ENCODE measurements at places on chromosomes 5 and 9.

DNA sequence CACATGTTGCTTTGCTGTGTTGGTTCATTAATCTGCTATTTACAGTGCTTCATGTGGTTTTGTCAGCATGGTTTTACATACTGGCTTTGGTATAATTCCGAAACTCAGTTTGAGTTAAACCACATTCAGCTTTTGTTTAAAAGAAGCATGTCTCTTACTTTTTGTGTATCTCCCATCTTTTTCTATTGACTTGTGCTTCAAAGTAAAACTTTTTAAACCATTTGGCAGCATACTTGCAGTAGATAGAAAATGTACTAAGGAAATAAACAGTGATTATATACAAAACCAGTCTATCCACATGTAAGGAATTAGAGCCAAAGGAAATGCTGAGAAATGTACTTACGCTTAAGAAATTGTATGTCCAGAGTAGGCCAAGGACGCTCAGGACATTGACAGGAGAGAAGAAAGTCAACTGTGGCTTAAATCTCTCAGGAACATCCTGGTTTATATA is 286.9 kb downstream of the ARHGEF28 start:
- DNase-seq = no peak

DNA sequence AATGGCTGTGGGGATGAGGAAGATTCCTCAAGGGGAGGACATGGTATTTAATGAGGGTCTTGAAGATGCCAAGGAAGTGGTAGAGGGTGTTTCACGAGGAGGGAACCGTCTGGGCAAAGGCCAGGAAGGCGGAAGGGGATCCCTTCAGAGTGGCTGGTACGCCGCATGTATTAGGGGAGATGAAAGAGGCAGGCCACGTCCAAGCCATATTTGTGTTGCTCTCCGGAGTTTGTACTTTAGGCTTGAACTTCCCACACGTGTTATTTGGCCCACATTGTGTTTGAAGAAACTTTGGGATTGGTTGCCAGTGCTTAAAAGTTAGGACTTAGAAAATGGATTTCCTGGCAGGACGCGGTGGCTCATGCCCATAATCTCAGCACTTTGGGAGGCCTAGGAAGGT is 1.2 kb downstream of the FXN start:
- no peak for DNase-seq

DNA sequence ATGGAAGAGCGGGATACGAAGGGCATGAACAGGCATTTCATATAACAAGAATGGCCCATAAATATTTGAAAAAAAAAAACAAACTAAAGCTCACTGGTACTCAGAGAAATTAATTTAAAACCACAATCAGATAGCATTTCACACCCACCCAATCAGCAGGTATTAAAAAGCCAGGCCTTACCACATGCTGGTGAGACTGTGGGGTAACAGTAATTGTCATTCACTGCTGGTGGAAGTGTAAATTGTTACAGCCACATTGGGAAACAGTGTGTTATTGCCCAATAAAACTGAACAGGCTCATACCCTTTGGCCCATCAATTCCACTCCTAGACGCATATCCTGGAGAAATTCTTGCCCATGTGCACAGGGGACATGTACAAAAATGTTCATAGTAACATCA is 66.0 kb downstream of the PLAC8L1 start:
- DNase-seq = no peak

- no peak for DNase-seq
Observed at GRCh38 chr5:1686016-1686802, 113.4 kb downstream of the MRPL36 start.

GRCh38 chr5:135995976-135996375 is 32.8 kb upstream of the TGFBI start:
- DNase-seq = no peak
